ENCODE measurements at places on chromosomes 12 and 14.

GRCh38 chr12:54417712-54418440, 1.2 kb downstream of the ITGA5 start:
- peak; percentile 71 for DNase-seq

GRCh38 chr12:67676624-67677023, 28.1 kb downstream of the DYRK2 start:
- no peak for DNase-seq

DNA sequence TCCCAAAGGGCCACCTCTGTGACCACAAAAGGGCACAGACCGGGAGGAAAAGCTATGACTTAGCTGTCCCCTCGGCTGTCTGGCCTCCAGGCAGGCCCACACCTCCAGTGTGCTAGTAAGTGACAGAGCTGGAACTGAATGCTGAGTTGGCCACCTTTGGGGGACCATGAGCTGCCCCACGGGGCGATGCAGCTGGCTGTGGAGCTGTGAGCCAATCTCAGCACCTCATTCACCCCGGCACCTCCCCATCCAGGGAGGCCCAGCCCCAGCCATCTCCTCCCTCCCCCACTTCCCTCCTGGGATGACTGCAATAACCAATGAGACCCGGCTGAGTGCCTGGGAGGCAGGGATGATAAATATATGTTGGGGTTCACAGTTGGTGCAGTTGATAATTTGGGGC, 12.2 kb upstream of the TESC start:
- DNase-seq = no peak

GRCh38 chr14:74358176-74358829, 10.0 kb downstream of the VRTN start:
- no peak for DNase-seq

GRCh38 chr12:55797068-55797467, 20.5 kb downstream of the SARNP start:
- DNase-seq = peak; percentile 53

DNA sequence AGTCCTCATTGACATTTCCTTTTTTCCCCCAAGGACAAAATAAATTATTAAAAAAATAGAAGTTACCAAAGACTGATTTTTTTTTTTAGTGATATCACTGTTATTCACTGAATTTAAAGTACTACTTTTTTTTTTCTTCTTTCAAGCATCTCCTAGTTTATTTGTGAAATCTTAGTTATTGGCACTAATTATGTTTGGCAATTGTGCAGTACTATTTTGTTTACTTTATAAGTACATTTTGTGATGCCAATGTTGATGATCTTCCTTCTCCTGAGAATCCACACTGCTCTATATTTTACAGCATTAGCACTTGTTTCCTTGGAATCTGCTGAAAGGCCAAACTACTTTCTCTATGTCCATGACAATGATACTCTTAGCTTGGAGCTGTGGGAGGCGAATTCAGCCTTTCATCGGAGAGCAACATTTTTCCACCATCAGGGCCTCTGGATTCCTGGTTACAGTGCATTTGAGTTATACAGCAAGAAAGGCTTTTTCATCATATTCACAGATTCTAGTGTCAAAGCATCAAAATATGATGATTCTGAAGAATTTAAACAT, 123.8 kb upstream of the PTPRQ start:
- DNase-seq = no peak

DNA sequence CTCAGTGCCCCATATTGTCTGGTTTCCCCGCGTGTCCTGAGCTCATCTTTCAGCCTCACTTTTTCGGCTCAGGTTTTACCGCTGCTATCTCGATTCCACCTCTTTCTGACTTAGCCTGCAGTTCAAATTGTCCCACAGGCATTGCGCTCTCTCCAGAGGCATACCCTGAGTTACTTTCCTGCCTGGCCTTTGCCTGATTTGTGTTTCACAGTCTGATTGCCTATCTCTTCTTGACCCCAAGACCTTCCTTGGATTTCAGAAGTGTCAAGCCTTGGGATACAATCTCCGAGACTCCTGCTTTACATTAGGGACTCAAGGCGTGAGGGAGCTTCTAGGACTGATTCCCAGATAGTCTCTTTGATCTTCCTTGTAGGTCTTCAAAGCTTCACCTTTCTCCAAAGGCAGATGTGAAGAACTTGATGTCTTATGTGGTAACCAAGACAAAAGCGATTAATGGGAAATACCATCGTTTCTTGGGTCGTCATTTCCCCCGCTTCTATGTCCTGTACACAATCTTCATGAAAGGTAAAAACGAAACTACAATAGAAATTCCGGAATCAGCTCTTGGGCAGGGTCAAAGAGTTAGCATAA, 629 bp downstream of the LETMD1 start:
- no peak for DNase-seq

DNA sequence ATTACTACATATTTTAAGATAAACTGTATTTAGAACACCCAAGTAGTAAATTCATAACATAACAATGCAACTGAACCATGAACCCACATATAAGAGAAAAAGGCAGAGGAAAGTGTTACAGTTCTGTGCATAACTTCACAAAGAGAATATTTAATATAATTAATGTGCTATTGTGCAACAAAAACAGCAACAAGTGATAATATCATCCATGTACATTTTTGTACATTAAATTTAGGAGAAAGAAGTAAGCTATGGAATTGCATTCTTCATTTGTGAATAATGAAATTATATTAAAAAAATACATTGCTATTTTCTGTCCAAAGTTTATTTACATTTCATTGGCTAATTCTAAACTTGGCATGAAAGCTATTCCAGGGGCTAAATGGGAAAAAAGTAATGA, 72.6 kb downstream of the PLEKHG7 start:
- DNase-seq = no peak

- DNase-seq = peak; percentile 59
These were observed 275.9 kb downstream of the FBXL14 start for GRCh38 chr12:1318327-1319031.

DNA sequence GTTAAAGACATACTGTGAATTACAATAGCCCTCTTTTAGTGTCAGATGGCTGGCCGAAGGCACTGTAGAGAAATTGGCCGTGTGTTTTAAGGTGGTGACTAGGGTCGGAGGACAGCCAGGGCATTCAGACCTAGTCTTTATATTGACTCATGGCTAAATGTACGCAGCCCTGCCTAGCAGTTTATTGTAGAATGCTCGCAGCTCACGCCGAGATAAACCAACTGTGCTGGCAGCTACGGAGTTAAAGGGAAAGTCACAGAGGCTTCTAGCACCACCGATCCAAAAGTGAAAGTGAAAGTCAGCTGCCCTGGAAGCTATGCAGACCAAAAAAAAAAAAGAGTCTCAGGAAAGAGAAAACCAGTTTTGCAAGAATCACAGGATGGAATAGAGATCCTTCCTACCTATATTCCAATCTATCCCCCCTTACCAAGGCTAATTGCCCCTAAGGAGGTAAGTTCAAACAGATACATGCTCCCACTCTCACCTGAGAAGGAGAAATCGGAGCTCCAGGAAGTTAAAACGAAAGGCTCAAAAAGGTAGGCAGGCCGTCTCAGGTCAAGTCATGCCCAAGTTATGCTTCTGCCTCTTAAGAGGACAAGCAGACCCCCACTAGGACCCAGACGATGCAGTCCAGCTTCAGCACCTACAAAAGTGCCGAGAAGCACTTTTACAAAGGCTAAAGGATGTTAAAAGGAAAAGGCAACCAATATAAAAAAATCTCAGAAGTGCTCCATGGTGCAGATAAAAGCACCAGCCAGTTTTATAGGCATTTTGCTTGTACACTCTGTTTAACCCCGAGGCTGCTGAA, 24.8 kb downstream of the KLRK1 start:
- peak; percentile 65 for DNase-seq

GRCh38 chr14:92122761-92123160, 992 bp downstream of the CPSF2 start:
- DNase-seq = peak; percentile 18

DNA sequence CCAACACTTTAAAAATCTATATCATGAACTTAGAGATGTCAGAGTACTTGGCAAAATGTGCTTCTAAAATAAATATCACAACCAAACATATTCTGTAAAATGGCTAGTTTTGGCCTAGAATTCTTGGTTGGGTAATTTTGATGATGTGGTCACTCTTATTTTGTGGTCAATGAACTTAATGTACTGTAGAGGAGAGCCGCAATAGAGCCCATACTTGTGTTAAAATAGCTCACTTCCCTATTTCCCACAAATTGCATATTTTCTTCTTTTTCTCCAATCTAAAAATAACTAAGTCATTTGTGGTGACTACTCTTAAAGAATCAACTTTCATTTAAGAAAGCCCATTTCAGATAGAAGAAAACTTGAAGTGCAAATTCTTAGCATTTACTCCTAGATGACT, 619.4 kb downstream of the CCER1 start:
- no peak for DNase-seq

GRCh38 chr14:94005324-94006073, 8.4 kb downstream of the CCDC197 start:
- no peak for DNase-seq

DNA sequence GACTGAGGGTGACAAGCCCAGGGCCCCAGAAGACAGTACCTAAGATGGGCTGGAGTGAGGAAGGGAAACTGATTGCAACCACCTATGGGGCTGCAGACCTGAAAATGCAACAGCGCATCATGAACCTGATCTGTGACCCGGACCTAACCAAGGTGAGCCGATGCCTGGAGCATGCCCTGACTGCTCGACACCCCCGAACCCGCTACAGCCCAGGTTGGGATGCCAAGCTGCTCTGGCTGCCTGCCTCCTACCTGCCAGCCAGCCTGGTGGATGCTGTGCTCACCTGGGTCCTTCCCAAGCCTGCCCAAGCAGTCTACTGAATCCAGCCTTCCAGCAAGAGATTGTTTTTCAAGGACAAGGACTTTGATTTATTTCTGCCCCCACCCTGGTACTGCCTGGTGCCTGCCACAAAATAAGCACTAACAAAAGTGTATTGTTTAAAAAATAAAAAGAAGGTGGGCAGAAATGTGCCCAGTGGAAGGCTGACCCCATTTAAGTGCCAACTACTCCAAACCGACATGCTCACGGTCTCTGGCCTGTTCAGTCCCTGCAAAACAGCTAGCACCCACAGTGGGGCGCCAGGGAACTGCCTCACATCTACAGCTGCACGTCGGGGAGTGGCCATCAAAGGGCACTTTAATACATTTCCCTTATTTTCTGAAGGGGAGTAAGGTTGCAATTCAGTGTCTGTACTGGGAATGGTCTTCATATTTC, 4.2 kb downstream of the RDH5 start:
- peak; percentile 53 for DNase-seq

- DNase-seq = no peak
These were observed 935 bp upstream of the CRIP1 start for GRCh38 chr14:105485739-105486162.

DNA sequence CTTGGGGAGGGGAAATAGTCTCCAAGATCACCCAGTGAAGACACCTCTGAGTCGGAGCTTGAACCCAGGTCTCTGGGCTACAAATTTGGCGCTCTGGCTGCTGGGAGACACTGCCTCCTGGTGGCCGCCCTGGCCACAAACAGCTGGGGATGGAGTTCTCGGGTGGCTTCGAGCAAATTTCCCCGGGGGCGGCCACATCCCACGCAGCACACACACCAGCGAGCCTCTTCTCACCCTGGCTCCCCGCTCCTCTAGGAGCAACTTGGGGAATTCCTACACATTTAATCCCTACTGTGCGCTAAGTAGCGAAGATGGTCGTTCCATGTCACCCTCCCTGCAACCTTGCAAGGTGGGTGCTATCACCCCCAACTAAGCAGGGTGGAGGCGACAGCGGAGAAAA, 66.2 kb upstream of the BEGAIN start:
- DNase-seq = no peak

- DNase-seq = no peak
These were observed 105.2 kb upstream of the SYT1 start for GRCh38 chr12:78759367-78759766.

DNA sequence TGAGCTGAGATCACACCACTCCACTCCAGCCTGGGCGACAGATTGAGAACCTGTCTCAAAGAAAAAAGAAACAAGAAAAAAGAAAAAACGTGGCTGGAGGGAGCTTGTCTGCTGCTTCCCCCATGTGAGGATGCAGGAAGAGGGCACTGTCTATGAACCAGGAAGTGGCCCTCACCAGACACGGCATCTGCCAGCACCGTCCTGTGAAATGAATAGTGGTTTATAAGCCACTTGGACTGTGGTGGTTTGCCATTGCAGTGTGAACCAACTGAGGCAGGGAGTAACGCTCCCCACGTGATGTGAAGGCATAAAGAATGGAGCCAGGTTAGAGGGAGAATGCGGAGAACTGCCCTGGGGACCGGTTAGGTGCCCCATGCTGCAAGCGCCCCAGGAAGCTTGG, 4.5 kb upstream of the BRF1 start:
- no peak for DNase-seq

DNA sequence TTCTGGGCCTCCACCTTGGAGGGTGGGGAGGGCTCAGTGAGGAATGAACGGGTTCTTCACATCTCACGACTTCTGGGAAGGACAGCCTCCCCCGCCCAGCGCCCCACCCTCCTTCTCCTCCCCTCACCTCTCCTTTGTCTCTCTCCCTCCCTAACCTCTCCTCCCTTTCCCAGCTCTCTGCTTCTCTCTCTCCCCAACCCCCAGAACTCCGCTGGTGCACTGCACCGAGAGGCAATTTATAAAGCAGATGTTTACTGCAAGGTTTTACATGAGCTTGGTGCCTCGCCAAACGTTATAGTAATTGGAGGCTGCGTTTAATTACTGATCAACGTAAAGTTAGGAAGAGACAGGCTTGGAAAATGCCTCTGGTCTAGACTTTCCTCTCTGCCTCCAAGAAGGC, 42.9 kb upstream of the FAM222A start:
- no peak for DNase-seq

GRCh38 chr12:18323159-18323558, 61.8 kb downstream of the PIK3C2G start:
- peak; percentile 47 for DNase-seq

DNA sequence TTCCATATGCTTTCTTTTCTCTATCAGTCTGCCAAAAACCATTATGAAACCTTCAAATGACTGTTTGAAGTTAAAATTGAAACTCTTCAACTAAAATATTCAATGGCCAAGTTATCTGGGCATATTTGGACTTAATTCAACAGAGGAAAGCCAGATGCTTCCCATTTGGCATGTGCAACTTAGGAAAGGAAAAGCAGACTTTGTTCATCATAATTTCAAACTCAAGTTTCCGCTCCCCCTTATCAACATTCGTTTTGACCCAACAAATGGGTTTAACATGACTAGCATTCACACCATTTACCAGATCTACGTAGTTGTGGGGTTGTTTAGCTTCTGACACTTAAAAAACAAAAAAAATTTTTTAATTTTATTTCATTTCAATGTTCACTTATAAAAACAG, 75.7 kb downstream of the PLEKHG7 start:
- no peak for DNase-seq

- no peak for DNase-seq
These were observed 317.5 kb upstream of the OR4E1 start for GRCh38 chr14:21991130-21991529.

DNA sequence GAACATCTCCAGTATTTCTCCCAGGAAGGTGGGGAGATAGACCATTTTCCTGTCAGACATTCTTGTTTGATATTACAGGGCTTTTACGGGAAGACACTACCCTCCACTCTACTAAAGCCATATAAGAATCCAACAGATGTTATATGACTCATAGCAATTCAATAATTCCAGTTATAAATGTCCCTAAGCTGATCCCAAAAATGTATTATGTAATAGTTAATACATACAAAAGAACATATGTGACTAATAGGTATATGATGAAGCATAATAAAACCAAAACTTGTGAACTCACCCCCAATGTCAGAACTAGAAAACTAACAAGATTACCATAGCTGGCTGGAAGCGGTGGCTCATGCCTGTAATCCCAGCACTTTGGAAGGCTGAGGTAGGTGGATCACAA, 84.2 kb downstream of the EFCAB11 start:
- no peak for DNase-seq
